ENCODE measurements at places on chromosomes 5 and 9. TPM values are rescaled to one million over a fixed set of nuclear protein-coding genes. Genes with fewer than 3 reads are reported as not detected.

Gene DOCK8
- 103 TPM for total RNA-seq

DNA sequence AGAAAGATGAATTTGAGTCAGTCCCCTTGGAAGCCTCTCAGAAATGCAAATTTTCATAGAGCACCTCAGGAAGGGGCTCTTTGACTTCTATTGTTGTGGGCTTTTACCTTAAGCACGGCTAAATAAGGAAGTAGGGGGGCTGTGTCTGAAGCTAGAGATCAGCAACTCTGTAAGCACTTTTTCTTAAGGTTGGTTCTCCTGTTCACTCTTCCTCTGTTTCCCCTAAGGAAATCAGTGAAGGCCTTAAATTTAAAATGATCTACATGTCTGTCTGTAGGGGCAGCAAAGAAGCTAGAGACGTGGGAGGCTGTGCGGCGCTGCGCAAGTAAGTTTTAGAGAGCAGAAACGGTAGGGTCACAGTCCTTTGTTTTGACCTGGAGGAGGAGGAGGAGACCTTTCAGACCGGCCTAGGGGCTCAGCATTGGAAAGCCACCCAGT is 1.2 kb upstream of the CDC14B start:
- peaks cover 7% of the 10 kb centered on the region for H3K27me3 ChIP-seq
- no peak for DNase-seq
- H3K4me3 ChIP-seq = no peak overlapping the region
- H3K27ac ChIP-seq = no peak overlapping the region
- no peaks in the 10 kb centered on the region for H3K36me3 ChIP-seq

DNA sequence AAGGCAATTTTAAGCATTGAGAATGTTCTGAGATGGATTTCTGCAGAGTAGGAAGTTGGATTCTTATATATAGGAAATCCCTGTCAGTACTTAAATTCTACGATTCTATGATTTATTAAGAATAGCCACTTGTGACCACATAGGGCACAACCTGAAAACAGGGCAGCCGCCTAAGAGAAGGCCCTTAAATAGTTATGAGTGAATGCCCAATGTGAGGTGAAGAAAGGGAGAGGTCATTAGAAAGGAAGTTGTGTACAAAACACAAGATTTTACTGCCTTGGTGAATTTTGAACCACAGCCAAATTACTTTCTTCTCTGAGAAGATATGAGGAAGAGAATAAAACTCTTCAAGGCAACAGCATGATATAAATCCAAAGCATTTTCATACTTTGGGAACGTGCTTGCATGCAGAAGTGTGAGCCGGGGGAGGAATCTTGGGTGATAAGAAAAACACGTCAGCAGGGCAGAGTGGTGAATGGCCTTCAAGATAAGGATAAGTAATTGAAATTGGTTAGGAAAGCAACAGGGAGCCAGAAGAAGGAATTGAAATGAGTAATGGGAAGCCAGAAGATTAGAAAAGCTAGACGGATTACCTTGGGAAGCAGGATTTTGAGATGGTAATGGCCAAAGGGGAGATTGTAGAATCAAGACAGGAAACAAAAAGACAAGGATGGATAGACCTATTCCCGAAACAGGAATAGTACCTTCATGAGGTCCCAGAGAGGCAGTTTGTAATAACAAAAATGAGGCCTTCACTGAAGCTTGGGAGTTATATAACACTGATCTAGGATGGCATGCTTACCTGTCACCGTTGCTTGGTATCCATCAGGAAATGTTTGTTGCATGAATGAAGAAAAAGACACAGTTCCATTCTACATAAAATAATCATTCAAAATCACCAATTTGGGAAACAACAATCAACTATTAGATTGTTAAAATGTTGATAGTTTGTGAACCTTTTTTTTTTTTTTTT is 244.3 kb downstream of the PDE4D start:
- H3K27me3 ChIP-seq = no peaks in the 10 kb centered on the region
- H3K36me3 ChIP-seq = no peaks in the 10 kb centered on the region
- peaks cover 4% of the 10 kb centered on the region for H3K4me1 ChIP-seq
- no peak overlapping the region for H3K27ac ChIP-seq
- DNase-seq = no peak
- H3K4me3 ChIP-seq = no peak overlapping the region

GRCh38 chr9:101795147-101795546 is 56.7 kb upstream of the GRIN3A start:
- DNase-seq = no peak
- H3K27me3 ChIP-seq = no peaks in the 10 kb centered on the region
- no peaks in the 10 kb centered on the region for H3K36me3 ChIP-seq

DNA sequence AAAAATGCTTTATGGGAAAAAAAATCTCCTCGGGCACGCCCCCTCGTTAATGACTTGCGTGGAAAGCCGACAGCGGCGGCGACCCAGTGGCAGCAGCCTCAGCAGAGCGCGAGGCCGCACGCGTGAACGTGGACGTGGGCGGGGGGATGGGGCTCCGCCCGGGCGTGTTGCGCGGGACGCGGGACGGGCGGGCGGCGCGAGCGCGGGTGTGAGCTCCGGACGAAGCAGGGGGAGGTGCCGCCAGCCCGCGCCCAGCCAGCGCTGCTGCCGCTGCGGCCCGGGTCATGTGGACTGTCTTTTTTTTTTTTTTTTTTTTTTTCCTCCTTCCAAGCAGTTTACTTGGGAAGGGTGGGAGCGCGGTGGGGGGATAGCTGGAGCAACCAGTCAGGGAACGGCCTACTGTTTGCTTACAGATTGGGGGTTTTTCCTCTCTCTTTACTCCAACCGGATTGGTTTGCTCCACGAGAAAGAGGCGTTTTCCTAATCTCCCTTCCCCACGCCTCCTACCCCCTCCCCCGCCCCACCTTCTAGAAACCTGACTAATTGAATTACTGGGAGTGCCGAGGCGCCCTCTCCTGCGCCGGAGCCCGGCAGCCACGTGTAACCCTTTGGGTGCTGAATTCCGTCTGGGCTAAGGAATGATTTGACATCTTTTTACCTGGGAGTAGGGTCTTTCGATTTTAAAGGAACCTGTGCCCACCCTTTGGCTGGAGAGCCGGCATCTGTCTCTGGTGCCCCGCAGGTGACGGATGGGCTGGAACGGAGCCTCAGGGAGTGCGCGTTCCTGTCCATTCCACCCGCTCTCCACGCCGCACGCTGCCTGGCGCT is 1.7 kb upstream of the EFNA5 start:
- H3K4me3 ChIP-seq = peak overlapping the region; percentile 47
- peaks cover 36% of the 10 kb centered on the region for H3K4me1 ChIP-seq
- DNase-seq = peak; percentile 93
- no peaks in the 10 kb centered on the region for H3K27me3 ChIP-seq
- H3K27ac ChIP-seq = peak overlapping the region; percentile 69

GRCh38 chr9:1535051-1535450 is 480.1 kb upstream of the SMARCA2 start:
- DNase-seq = no peak
- H3K36me3 ChIP-seq = no peaks in the 10 kb centered on the region
- H3K4me3 ChIP-seq = no peak overlapping the region
- no peak overlapping the region for H3K27ac ChIP-seq
- no peaks in the 10 kb centered on the region for H3K27me3 ChIP-seq

Gene OR1Q1
- not detected for total RNA-seq

GRCh38 chr5:170939178-170939577 is 77.4 kb downstream of the RANBP17 start:
- H3K27me3 ChIP-seq = no peaks in the 10 kb centered on the region
- H3K4me3 ChIP-seq = no peak overlapping the region
- DNase-seq = no peak
- no peaks in the 10 kb centered on the region for H3K4me1 ChIP-seq
- H3K36me3 ChIP-seq = no peaks in the 10 kb centered on the region
- H3K27ac ChIP-seq = no peak overlapping the region

- no peak overlapping the region for H3K27ac ChIP-seq
- no peaks in the 10 kb centered on the region for H3K4me1 ChIP-seq
- no peaks in the 10 kb centered on the region for H3K27me3 ChIP-seq
- no peak overlapping the region for H3K4me3 ChIP-seq
- H3K36me3 ChIP-seq = no peaks in the 10 kb centered on the region
Observed at GRCh38 chr9:124183772-124184171, 74.0 kb upstream of the NEK6 start.

DNA sequence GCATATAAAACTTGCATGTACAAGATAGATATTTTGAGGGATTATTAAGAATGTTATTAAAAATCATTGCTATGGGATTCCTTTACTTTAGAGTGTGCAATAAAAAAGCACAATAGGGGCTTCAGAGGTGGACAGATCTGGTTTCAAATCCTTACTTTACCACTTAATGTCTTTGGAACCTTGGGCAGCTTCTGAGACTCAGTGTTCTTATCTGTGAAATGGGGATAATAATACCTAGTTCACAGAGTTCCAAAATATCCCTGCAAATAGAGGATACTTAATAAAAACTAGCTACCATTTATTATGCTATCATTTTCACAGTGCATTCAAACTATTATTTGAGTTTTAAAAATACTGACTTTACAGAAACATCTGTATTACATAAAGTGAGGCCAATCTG is 23.3 kb upstream of the PANK3 start:
- no peak overlapping the region for H3K4me3 ChIP-seq
- H3K27ac ChIP-seq = no peak overlapping the region
- no peaks in the 10 kb centered on the region for H3K4me1 ChIP-seq

GRCh38 chr5:2254406-2254805 is 371.7 kb upstream of the IRX4 start:
- H3K4me3 ChIP-seq = no peak overlapping the region
- no peaks in the 10 kb centered on the region for H3K4me1 ChIP-seq
- no peaks in the 10 kb centered on the region for H3K27me3 ChIP-seq

GRCh38 chr9:77215874-77216273 is 38.5 kb downstream of the VPS13A start:
- no peak for DNase-seq
- no peaks in the 10 kb centered on the region for H3K4me1 ChIP-seq
- H3K27me3 ChIP-seq = no peaks in the 10 kb centered on the region
- H3K4me3 ChIP-seq = no peak overlapping the region
- no peak overlapping the region for H3K27ac ChIP-seq
